ENCODE measurements at places on chromosomes 3 and 15.

DNA sequence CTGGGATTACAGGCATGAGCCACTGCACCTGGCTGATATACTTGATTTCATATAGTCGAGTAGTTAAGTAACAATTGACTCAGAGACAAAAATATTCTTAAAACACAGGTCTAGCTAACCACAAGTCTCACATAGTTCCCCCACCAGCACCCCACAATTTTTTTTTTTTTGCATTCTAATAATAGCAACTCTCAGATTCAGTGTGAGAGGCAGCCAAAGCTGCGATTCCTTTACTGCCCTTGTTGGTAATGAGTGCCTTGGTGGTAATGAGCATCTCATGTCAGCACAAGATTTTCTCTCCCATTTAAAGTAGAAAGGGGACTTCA lies 72.5 kb downstream of the WWTR1 start:
- DNase-seq: no peak

- DNase-seq: no peak
Measured at GRCh38 chr3:41244620-41245336, 45.5 kb downstream of the CTNNB1 start.

GRCh38 chr3:106255870-106256248 lies 387.0 kb upstream of the CBLB start:
- no peak for DNase-seq

DNA sequence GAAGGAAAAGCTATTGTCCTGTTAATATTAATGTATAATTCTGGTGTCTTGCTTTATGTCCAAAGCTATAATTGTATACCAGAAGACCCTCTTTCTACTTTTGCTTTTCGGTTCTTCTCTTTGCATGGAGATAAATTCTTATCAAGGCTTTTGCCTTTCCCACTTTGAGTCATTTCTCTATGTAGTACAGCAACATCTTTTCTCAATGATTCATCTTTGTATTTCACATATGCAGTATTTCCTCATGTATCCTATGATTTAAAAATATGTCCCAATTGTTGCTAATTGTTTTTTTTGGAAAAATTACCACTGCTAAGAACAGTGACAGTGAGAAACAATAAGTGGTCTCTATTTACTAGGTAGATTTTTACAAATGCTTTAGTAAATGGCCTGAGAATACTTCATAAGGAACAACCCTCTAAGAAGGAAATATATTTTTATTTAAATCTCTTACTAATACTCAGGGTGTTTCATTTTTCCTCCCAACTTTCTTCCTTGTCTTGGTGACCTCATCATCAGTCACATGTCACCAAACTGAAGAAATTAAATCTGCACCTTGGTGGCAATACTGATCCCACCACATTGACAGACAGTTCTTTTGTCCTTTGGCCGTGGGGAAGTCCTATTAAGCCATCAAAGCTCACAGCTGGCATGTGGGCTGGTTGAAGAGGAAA lies 290.6 kb downstream of the SATB1 start:
- no peak for DNase-seq

DNA sequence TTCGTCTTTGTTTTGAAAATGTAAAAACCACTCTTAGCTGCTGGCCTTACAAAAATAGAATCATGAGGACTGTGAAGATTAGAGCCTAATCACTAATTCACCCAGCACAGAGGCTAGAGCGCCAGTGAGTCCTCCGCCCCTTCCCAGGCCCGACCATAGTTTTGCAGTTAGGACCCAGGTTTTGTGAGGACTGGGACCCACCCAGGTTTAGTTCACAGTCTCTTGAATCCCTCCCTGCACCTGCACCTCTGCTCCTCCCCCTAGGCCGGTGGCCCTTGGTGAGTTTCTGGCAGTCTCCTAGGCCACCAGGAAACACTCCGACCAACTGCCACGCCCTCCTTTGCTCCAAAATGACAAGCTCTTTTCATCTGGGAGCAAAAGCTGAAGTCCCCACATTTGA lies 136.0 kb upstream of the CCDC54 start:
- DNase-seq: no peak

DNA sequence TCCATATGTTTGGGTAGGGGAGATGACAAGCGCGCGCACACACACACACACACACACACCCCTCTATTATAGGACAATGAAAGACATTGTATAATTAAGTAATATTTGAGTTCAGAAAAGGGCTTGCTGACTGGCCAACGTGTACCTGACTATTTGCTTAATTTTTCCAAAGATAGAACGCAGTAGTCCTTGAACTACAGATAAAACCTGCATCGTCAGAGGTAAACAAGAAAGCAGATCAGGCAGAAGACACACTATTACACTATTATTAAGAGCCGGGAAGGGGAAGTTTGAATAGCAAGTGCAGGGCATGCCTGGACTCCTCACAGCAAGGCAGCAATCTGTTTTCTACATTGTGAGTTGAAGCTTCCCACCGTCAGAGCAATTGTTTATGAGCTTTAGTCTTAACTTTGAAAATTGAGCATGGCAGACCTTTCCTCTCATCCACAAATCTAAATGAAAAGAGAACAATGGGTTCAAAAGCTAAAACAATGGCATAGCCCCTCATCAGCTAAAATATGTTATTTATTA lies 427.7 kb downstream of the GABRG3 start:
- no peak for DNase-seq

GRCh38 chr3:40801284-40801741 lies 276.6 kb downstream of the ZNF621 start:
- no peak for DNase-seq

DNA sequence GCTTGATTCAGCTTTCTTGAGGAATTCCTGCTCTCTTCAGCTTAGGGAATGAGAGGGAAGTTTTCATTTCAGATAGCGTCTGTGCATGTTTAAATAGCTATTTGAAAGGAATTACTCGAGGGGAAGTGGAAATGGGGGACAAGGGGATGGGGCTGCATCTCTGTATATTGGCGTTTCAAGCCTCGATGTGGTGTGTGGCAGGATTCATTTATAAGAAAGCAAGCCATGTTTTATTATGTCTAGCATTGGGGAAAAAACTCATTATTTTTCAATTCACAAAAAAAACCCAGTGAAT lies 1.0 kb downstream of the ATP2C1 start:
- DNase-seq: no peak

GRCh38 chr3:170621256-170621655 lies 35.4 kb upstream of the SLC7A14 start:
- no peak for DNase-seq

DNA sequence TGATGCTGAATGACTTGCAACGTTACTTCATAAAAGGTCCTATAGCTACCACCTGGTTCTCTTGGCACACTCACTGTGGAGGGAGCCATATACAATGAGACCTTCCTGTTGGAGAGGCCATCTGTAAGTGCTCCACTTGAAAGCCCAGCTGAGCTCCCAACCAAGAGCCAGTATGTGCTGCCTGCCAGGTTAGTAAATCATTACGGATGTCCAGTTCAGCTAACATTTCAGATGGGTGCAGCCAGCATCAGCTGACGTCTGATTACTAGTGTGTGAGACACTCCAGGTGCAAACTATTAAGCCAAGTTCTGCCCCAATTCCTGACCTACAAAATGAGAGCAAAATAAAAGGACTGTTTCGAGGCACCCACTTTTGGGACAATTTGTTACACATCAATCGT lies 274.4 kb upstream of the ROBO2 start:
- DNase-seq: no peak

DNA sequence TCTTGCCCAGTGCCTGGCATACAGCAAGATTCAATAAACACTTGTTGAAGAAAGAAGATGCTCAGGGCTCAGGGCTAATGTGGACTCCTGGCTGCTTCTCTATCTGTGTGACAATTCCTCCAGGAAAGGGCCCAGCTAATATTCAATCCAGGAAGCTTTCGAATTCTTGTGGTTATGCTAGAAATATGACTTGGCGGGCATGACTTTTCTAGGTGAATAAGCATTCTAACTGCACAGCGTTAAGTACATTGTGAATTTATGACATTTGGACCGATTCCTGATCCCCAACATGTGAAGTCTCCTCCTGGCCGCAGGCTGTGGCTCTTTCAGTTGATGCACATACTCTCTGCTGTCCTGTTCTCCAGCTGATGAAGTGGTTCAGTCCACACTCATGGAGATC lies 117.0 kb downstream of the IMPG2 start:
- DNase-seq: no peak

DNA sequence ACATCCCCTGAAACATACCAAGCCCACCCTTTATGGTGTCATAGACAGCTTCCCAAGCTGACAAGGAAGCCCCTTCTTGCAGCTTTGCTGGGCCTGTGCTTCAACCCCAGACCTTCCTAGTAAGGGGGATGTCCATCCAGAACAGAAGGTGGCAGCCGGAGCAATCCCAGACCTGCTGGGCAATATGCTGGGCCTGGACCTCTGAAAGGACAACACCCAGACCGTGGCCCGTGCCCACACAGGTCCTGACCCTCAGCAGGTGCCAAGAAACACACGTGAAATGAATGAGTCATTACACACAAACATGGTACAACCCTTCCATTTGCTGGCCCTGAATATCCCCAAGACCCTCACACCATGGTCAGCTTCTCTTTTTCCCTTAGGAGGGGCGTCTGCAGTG lies 19.8 kb upstream of the VILL start:
- no peak for DNase-seq

- no peak for DNase-seq
Measured at GRCh38 chr3:30810625-30811024, 83.8 kb downstream of the GADL1 start.

DNA sequence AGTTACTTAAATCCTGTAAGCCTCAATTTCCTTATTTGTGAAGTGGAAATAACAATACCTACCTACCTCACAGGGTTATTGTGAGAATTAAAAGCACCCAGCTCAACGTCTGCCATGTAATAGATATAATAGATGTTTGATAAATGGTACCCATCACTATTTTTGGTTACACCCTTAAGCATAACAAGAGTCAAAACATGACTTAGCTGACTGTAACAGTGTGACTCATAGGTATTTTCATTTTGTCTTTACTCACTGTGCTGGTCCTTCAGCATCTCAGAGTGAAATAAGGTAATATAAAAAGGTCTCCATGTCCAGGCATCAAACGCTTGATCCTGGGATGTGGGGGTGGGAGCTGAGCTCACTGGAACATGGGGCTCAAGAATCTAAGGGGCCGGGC lies 3.1 kb downstream of the CPLX3 start:
- DNase-seq: no peak

DNA sequence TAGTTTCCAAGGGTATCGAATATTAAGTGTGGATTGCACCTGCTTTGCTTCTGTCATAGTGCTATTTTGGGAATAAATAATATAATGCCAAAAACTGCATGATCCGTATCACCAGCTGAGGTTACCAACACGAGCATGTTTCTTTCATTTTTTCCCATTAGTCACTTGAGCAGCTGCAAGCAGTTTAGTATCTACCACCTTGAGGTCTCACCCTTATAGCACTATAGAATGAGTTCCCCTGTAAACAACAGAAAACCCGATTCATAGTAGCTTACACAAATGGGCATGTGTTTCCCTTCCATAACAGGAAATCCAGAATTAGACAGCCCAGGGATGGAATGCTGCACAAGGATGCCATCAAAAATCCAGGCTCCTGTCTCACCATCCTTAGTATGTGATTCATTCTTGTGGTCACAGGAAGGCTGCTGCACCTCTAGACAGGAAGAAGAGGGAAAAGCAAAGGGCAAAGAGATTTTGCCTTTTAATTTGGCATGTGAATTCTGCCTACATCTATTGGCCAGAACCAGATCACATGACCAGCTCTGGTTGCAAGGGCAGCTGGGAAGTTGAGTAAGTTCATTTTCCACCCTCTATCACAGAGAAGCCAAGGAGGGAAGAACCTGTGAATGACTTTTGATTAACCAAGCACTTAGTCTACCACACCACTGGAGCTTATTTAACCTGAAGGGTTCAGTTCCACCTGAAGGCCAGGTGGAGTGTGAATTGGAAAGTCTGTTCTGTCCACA lies 91.3 kb upstream of the SLC25A36 start:
- DNase-seq: no peak

- no peak for DNase-seq
Measured at GRCh38 chr15:31516440-31516839, 189.8 kb downstream of the KLF13 start.

DNA sequence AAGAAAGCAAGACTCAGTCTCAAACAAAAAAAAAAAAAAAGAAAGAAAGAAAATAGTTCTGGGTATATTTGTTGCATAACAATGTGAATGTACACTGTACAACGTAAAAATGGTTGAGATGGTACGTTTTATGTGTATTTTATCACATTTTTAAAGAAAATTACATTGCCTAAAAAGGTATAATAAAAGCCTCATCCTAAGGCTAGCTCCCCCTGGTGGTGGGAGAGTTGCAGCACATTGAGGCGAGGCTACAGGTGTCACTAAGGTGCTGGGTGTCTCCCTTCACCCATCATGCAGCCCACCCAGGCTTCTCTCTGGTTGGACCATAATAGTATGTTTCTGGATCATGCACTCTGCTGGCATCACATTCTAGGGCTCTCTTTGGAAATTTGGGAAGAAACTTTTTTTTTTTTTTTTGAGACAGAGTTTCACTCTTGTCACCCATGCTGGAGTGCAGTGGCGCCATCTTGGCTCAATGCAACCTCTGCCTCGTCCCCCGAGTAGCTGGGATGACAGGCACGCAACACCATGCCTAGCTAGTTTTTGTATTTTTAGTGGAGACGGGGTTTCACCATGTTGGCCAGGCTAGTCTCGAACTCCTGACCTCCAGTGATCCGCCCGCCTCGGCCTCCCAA lies 12.4 kb upstream of the RAB11A start:
- peak; percentile 82 for DNase-seq

Data from activated naive CD4-positive, alpha-beta T cell treated with Interleukin-2 at 50 U/mL for 16 hours (primary cell).